ENCODE measurements at places on chromosomes 13 and 19. TPM values are rescaled to one million over a fixed set of nuclear protein-coding genes. Genes with fewer than 3 reads are reported as not detected.

DNA sequence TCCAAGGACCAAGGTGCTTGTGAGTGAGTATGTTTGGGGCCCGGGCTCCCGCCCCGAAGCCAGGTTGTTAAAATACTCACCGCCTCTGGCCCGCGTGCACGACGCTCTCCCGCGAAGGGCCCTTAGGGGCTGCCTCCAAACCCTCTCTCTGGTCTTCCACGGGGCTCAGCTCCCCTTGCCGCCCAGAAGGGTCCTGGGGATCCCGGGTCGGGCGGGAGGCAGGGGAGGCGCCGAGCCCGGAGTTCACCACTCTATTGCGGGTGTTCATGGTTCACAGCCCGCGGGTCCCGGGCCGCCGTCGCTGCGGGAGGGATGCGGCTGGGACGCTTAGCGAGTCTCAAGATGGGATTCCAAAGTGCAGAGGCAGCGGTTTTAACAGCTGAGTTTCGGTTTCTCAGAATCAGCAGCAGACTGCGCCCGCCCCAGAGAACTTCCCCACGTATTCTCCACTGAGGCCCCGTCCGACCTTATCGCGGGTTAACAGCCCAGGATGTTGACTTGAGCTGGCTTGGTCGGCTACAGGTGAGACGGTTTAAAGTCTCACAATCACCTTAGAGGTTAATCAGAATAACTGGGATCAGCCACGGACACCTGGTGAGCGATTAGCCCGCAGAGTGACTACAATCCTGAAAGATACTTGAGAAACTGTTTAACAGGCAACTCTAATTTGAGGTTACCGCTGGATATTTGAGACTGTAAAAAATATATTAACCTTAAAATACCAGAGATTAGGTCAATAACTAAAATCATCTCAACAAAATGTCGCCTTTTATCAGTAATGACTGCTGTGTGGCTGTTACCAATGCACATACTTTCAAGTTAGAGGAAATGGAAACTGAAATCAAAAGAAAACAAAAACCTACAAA is at the start of gene EPSTI1:
EPSTI1 (minus strand) TSS at position 344 of the 866 bp plus-strand sequence; CDS start at position 268, 76 bp downstream.
- peak; percentile 25 for DNase-seq

DNA sequence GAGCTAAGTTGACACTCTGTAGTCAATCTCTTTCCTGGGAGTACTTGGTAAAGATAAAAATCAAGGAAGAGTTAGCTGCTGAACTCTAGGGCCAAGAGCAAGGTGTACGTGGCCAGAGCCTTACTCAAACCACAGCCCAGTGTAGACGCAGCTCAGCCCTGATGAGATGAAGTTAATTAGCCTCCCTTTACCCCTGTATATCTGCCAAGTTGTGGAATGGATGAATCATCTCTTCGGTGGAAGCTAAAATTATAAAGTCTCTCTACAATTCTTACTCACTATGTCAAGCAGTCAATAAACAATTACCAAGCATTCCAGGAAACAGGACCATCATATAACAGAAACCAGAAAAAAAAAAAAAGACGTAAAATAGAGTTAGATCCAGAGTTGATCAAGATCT is 146.9 kb upstream of the UFM1 start:
- peak; percentile 43 for DNase-seq

The GRK1 gene
- total RNA-seq, result not detected

DNA sequence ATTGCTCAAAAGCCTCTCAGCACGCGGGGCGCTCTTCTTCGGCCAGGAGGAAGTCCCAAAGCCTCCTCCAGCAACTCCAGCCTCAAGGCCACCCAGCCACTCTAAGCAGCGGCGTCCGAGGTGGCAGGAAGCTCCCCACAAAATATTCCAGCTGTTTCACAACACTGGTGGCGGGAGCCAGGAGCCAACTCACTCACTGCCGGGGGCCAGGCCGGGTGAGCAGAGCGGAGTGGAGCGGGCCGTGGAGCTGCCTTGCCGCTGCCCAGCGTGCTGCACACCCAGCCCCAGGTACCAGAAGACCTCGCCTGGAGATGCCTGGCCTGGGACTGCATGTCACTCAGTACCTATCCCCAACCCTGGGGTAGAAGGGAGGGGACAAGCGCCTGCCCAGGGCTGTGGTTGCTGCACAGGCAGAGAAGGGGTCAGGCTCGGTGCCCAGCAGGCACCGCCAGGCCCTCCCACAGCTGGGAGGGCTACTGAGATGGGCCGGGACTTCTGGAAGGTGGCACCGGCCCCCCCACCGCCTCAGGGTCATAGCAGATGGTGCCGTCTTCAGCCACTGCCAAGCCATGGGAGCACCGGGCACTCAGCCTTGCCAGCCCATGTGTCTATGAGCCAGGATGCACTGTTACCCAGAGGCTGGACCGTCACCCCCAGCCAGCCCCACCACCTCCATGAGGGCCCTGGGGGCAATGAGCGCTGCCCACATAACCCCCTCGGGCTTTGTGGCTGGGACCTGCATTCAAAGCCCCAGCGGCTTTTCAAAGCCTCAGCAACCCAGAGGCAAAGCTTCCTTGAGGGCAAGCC is 59.2 kb downstream of the MLLT1 start:
- no peak for DNase-seq

The TNFRSF19 gene
- 0.33 TPM for total RNA-seq

The ZFR2 gene
- not detected for total RNA-seq

The FXYD5 gene
- total RNA-seq, result 209 TPM

GRCh38 chr13:98371516-98372023 is 194.5 kb upstream of the RNF113B start:
- DNase-seq, result no peak

- DNase-seq, result peak; percentile 32
Observed at GRCh38 chr13:111006506-111007031, 91.7 kb upstream of the ANKRD10 start.

DNA sequence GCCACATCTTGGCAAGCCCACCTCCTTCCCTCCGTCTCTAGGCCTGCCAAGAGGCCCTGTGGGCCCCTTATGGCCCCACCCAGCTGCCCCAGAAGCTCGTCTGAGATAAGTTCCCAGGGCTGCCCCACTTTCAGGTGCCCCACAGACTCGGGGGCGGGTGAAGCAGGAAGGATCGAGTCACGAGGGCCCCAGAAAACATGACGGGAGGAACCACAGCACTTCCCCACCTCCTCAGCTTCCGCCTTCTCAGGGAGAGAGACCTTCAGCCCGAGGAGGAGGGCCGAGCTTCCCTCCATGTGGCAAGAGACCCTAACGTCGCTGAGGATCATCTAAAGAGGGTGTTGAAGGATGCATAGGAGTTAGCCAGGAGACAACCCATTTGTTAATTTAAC is 4.5 kb upstream of the IL12RB1 start:
- no peak for DNase-seq

The HMG20B gene
- total RNA-seq, result 72.2 TPM

DNA sequence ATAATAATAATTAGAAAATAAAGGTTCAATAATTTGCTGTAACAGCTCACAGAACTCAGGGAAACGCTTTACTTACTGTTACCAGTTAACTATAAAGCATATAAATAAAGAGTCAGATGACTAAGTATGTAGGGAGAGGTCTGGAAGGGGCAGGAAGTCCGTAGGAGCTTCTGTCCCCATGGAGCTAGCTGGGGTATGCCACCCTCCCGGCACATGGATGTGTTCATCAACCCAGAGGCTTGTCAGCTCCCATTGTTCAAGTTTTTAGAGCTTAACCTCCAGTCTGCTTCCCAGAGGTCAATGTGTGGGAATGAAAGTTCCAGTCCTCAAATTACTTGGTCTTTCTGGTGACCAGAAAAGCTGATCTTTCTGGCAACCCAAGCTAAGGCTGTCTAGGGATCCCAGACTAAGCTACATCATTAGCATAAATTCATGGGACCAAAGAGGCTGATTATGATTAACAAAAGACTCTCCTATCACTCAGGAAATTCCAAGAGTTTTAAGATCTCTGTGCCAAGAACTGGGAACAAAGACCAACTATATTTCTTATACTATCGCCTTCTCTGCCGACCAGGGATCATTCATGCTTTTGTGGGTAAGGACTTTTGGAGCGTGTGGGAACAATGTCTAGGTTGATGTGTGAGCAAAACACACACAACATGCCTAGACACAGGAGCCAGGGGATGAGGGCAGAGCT is 31.7 kb upstream of the ZNF507 start:
- DNase-seq, result no peak

- no peak for DNase-seq
Observed at GRCh38 chr19:57075125-57075524, 44.7 kb upstream of the USP29 start.

GRCh38 chr13:23506071-23506806 is 64.0 kb upstream of the TNFRSF19 start:
- peak; percentile 36 for DNase-seq

DNA sequence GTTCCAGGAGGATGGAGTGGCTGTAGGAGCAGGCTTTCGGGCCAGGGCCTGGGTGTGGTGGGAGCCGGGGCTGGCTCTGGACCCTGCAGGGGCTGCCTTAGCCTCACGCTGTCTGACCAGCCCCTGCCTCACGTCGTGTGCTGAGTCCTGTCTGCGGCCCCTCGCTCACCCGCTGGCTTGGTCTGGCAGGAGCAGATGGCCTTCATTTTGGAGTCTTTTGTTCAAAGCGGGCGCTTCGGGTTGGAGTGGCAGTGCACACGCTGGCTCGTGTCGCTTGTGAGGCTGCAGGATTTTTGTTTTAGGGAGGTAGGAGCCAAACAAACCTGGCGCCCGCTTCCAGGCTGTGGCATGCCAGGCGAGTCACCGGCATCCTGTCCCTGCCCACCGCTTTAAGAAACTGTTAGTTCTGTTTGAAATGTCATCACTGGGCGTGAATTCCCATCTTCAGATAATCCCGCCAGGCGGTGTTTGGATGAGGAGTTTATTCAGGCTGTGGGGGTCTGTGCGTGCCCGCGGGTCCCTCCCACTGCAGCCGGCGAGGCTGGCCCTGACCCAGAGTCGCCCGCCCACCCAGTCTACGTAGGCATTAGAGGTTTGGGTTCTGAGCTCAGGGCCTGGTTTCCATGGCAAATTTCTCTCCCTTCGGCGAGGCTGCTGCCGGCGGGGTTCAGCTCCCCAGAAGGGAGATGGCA is 89.8 kb downstream of the KDM4B start:
- DNase-seq, result no peak

- DNase-seq, result no peak
Observed at GRCh38 chr19:18520848-18521691, 800 bp downstream of the ELL start.

- DNase-seq, result no peak
Observed at GRCh38 chr19:48466561-48467325, 2.4 kb upstream of the CYTH2 start.

The ZNF221 gene
- total RNA-seq, result 1.1 TPM

- DNase-seq, result no peak
Observed at GRCh38 chr13:68125087-68125480, 894.9 kb upstream of the PCDH9 start.

GRCh38 chr13:46373623-46374022 is 13.4 kb downstream of the RUBCNL start:
- no peak for DNase-seq

GRCh38 chr19:32322541-32322940 is 22.9 kb upstream of the ZNF507 start:
- DNase-seq, result no peak

GRCh38 chr13:73702419-73703071 is 431.7 kb downstream of the KLF12 start:
- no peak for DNase-seq

DNA sequence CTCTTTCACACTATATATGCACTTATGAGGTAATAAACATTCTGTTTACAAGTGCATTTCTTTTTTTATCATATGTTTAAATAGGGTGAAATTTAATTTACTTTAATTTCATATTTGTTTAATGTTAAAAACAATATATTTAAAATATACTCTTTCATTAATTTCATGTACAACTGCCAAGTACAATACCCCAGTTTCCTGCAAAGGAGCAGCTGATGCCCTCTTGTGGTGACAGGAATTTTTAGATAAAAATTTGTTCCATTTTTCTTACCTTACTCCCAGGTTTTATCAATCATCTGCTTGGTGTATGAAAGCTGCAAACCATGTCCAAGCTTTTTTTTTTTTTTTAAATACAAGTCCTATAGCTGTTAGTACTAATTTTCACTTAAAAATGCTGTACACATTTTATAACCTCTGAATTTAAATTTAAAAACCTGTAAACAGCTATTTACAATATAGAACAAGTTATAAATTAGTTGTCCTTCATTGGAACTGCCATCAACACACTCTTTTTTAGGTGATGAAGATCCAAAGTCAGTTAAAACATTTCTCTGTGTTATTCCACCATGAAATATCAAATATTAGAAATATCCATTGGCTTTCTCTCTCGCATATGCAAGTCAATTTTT is 4.9 kb downstream of the PCDH20 start:
- no peak for DNase-seq

DNA sequence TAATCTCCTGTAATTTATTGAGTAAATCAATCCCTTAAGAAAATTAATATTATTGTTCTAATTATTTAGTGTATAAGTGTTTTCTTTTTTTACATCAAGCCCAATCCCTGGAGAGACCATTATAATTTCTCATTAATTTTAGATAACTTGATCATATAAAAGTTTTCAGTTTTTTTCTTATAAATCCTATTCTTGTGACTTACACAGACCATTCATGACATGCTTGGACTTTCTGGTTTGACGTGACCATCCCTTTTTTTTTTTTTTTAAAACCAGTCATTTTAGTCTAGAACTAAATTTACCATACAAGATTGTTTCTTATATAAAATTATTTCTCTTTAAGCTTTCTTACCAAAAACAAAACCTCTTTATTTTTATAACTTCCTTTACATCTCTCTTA is 5.4 kb upstream of the MTRF1 start:
- DNase-seq, result no peak

DNA sequence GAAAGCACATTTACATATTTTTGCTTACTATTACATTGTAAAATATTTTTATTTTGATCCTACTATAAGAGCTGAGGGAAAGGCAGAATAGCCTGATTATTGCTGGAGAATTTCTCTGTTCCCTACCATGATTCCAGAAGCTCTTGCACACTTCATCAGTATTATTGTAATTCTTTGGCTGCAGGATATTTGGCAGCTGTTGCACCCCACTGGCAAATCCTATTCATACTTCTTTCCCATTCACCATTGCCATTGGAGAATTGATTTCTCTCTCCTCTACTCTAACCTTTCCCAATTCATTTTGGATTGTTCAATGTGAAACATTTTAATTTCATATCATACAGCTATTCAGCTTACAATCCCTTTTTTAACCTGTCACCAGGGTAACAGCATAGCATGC is 238.0 kb downstream of the GGACT start:
- DNase-seq, result no peak

The ZNF709 gene
- total RNA-seq, result 0.81 TPM

- DNase-seq, result peak; percentile 36
Observed at GRCh38 chr13:42970824-42971690, 21.0 kb downstream of the EPSTI1 start.

GRCh38 chr19:51514866-51515481 is 13.4 kb upstream of the SIGLEC12 start:
- DNase-seq, result peak; percentile 48

DNA sequence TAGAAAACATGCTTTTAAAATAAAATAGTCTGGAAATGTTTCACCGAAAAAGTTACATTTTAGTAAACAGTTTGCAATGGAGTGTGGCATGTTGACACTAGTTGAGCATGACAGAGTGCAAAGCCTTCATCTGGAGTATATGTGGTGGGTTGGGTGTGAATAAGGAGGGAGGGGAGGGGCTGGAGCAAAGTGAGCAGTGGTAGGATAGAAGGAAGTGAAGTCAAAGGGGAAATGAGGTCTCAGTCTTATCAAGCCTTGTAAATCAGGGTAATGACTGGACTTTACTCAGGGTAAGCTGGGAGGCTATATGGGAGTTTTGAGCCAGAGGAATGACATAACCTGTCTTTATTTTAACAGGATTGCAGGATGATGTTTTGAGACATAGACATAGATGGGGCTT is 222.8 kb downstream of the PCDH20 start:
- no peak for DNase-seq

Measured in H4 (cell line).